ENCODE measurements at places on chromosomes 12 and 14. TPM values are rescaled to one million over a fixed set of nuclear protein-coding genes. Genes with fewer than 3 reads are reported as not detected.

- peak; percentile 16 for DNase-seq
Observed at GRCh38 chr12:105393587-105393986, 63.1 kb downstream of the C12orf75 start.

GRCh38 chr14:34983148-34983760, 462 bp downstream of the SRP54 start:
- peak; percentile 6 for DNase-seq

DNA sequence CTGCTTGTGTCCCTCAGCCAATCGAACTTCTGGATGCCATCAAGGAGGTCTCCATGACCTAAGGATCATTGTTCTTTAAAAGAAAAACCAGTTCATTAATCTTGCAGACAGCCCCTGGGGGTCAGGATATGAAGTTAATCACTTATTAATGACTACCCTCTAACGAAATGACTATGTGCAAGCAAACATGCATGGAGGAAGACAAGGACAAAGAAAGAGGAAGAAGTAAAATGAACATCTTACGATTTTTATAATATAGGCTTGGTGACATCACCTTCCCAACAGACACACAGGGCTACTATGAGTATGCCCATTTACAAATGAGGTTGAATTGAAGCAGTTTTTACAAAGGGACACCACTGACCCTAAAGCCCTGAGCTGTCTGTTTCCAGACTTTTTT, 111.1 kb upstream of the AMIGO2 start:
- no peak for DNase-seq

DNA sequence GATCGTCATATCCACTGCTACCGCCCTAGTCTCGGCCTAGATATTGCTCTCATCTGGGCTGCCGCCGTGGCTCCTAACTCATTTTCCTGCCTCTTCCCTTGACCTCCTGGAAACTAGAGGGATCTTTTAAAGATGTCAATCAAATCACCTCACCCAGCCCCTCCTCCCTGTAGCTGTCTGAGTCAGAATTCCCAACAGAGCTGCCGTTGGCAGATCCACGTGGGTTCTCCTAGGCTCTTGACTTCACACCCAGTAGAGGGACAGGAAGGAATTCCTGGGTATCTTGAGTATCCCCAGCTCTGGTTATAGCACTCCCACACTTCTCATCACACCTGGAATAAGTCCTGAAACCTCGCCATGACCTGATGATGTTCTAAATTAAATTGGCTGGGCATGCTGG, 11.9 kb downstream of the TGFB3 start:
- DNase-seq = no peak

Gene DTX1
- 3.8 TPM for polyA plus RNA-seq

DNA sequence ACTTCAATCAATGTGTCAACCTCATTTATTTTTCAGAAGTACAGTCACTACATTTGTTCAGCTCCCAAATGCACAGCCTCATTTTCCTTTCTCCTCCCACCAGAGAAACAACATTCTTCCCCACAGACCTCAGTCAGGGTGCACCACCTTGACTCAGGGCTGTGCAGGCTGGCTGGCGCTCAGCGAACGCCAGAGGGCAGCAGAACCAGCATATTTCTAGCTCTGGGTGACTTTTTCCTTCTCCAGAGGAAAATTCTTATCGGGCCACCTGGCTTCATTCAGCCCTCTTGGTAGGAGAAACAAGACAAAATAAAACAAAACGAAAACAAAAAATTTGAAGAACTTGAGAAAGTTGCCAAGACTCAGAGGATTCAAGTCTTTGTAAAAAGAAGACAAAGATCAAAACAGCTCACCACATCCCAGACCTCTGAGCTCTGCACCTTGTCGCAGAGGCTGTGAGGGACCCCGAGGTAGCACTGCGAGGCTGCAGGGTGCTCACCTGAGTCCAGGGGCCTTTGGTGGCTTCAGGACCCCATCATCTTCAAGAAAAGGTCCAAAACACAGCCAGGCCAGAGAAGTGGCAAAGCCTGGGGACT, 33.7 kb downstream of the PAH start:
- peak; percentile 13 for DNase-seq

DNA sequence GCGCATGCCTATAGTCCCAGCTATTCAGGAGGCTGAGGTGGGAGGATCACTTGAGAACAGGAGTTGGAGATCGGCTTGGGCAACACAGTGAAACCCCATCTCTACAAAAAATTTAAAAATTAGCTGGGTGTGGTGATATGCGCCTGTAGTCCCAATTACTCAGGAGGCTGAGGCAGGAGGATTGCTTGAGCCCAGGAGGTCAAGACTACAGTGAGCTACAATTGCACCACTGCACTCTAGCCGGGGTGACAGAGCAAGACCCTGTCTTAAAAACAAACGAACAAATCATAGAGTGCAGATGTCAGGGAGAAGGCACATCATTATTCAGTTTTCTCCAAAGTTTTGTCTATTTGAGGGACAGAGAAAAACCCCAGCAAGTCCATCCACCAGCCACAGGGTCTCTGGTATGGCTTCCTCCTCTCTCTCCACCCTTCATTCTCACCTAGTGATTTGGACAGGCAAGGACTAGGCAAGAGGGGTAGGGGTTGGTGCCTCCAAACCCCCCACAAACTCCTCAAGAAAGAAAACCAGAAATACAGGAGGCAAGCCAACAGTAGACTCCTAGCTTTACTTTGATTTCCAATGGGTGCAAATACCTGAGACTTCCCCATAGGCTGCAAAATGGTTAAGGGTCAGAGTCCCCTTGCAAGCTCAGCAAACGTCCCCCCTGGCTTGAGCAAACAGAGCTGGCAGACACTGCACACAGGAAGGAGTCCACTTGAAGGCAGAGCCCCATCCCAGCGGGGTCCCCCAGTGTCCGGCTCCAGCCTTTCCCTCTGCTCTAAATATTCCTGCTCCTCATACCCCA, 26.5 kb upstream of the RPLP0 start:
- DNase-seq = no peak

- no peak for DNase-seq
Observed at GRCh38 chr12:80798281-80798680, 81.6 kb downstream of the MYF5 start.

DNA sequence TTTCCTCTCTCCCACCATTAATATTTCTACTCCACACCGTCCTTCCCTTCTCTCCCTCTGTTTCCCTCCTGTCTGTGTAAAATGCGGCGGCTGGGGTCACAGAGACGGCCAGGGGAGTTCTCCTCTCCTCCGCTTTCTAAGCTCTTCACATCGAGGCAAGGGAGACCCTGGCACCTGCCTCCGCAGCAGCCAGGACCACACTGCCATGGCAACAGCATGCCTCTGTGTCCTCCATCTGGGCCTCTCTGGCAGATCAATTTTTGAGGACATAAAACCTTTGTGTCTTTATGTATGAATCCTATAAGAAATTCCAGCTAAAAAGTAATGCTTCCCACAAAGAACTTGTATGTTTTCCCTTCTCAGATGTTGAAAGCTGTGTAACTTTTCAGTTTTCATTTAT, 41.4 kb downstream of the DYRK4 start:
- no peak for DNase-seq
